ENCODE measurements at places on chromosomes 5 and 9.

DNA sequence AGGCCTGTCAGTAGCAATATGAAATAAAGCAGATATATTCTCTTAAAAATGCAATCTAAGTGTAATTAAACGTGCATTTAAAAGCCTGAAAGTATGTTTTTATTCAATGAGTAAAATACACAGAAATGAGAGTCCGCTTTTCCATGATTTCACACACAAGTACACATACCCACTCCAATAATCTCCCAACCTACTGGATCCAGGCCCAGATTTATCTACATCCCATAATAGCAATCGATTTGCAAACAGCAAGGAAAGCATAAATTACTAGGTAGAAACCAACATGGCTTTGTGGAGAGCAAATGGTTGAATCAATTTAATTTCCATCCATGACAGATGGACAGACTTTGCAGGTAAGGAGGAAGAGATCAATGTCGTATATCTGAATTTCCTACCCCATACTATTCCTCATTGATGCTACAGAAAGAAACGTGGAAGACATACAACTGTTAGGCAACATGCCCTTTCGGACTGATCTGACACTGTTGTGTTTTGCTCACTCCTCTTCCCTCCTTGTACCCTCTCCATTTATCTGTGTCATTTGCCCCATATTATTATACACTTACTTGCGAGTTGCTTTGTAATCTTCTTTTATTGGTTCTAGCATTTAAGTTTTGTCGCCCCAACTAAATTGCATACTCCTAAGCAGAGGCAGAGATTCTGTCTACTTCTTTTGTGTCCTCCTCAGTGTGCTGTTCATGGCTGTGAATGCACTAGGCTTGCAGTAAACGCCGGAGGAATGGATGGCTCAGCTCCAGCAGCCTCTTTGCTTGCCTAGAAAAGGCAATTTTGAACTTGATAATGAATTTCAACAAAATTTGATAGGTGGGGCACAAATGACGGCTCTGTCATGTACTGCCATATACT, 133.6 kb downstream of the NFIB start:
- DNase-seq, result no peak

- no peak for DNase-seq
Observed at GRCh38 chr5:179852993-179853547, 5.5 kb downstream of the MRNIP start.

- no peak for DNase-seq
Observed at GRCh38 chr9:5579881-5580280, 49.0 kb upstream of the RIC1 start.

GRCh38 chr5:88727705-88728313, 155.2 kb downstream of the MEF2C start:
- no peak for DNase-seq

DNA sequence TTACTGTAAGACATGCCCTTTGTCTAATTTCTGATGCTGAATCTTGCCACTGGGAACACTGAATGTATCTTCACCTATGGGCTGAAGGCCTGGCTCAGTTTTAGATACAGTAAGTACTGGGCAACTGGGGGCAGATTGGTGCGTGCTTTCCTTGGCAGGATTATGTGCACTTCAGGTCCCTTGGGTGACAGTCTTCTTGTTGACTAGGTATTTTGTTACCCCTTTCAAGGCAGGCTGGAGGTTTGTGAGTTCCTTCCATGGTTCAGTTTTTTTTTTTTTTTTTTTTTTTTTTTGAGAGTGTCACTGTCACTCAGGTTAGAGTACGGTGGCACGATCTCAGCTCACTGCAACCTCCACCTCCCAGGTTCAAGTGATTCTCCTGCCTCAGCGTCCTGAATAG, 7.6 kb downstream of the ZMAT2 start:
- no peak for DNase-seq

- no peak for DNase-seq
Observed at GRCh38 chr5:85921590-85921989, 696.2 kb upstream of the COX7C start.

- no peak for DNase-seq
Observed at GRCh38 chr5:104170926-104171325, 608.3 kb upstream of the NUDT12 start.

DNA sequence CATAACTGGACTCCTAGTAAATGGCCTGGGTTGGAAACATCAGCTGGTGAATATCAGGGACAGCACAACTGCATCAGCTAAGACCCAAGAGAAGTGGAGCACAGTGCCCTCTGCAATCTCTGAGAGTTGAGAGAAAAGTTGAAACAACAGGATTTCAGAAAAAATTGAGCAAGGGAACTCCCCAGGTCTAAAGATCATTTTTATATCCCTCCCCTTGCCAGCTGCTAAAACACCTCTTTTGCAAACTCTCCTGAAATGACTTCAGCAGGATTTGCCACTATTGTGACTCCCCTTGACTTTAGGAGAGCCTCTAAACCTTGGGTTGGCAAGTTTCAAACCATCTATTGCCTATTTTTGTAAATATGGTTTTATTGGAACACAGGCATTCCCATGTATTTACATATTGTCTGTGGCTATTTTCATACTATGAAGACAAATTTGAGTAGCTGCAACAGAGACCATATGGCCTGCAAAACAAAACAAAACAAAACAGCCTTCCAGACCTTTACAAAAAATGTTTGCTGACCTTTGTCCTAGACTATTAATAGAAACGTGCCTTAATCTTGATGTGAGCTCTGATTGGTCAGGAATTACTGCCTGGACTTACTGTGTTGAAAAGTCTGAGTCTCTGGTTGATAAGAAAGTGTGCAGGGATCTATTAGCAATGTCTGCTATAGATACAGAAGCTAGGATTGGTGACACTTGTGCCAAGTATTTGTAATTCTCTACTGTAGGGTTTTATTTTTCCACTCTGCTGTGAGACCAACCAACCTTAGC, 37.7 kb upstream of the PLPPR1 start:
- no peak for DNase-seq

DNA sequence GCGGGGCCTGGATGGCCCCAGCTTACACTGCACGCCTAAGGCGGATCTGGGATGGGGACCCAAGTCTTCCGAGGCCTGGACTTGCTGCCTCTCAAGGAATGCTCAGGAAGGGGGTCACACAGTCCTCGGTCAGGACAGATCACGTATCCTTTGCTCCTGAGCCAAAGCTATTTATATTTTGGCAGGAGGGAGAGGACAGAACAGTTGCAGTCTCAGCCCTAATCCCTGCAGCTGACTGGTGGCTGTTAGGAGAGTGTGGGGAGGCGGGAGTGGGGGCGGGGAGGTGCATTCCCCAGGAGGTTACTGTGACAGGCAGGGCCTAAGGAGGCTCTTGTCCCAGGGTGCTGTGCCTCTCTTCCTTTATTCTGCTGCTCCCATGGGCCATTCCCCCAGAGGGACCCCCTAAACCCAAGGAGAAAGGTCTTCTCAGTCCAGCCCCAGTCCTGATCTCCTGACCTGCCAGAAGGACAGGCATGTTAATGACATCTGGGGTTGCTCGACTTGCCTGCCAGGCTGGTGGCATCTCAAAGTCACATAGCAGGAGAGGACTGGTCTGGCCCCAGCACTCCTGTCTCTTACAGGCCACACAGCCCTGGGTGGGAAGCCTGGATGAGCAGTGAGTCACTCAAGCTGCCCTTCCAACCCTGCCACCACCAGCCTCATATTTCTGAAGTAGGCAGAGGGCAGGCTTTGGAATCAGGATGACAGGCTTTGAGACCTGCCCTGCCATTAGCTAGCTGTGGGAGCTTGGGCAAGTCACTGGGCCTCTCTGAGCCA, 51.9 kb downstream of the COL27A1 start:
- DNase-seq, result no peak

GRCh38 chr5:110056580-110057114, 366.9 kb downstream of the MAN2A1 start:
- no peak for DNase-seq

DNA sequence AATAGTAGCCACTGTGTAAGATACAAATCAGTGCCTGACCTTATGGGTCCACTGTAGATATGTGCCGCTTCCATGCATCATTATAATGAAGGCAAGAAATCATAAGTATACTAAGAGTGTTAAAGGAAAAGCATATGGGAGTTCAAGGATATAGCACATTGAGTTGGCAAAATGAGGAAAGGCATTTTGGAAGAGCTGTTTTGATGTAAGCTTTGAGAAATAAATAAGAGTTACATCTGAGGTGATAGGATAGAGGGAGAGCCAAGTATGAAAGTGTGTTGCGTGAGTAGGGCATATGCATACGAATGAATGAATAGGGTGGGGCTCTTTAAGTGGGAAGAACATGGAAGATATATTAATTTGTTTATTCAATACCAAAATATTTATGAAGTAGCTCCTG, 101.0 kb upstream of the DMAC1 start:
- DNase-seq, result no peak

GRCh38 chr5:8561854-8562253, 692.9 kb downstream of the MTRR start:
- DNase-seq, result no peak

- DNase-seq, result no peak
Observed at GRCh38 chr5:155530046-155530445, 516.5 kb downstream of the KIF4B start.

DNA sequence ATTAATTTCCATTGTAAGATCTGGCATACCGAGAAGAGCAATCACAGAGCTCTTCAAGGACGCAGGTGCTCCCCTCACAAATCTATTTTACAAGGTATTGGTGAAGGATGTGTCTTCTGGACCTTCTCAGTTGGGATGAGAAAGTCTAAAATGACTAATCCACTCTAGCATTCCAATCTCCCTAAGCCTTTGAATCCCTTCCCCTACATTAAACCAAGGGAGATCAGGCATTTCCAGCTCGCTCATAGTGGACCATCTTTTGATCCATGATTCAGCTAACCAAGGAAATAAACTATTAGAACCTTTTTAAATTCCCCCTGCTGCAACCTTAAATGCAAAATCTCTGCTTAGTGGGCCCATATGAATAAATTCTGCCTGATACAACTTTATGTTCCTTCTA, 95.9 kb upstream of the FBN2 start:
- DNase-seq, result no peak

GRCh38 chr9:124017929-124018729, 6.6 kb downstream of the LHX2 start:
- peak; percentile 72 for DNase-seq

DNA sequence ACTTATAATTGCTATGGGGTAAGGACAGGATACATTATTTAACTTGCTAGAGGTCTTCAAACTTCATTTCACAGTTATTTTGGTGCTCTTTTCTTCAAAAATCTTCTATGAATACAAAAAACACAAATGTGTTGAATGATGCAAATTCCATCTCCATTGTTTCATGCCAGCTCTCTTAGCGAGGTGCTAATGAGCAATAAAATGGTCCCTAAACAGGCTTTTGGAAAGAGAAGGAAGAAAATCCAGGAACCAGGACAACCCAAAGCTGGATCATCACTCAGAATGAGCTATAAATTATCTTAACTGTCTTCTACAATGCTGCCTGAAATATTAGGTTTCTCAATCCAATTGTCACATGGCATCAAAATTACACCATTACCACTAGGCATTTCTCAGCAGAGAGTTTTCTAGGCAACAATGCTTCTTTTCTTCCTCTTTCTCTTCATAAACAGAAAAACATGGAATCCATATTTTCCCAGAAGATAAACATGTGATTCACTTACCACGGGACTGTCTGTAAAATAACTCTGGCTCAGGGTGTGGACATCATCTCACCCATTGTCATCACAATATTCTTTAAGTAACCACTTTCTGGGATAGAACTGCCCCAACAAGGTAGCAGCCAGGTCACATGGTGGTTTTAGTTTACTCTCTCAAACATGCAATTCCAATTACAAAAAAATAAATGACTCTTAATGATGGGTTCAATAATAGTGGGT, 249.4 kb downstream of the NPR3 start:
- no peak for DNase-seq

- no peak for DNase-seq
Observed at GRCh38 chr9:85876628-85877027, 64.3 kb upstream of the NAA35 start.

GRCh38 chr5:83924891-83925290, 204.2 kb upstream of the HAPLN1 start:
- no peak for DNase-seq

DNA sequence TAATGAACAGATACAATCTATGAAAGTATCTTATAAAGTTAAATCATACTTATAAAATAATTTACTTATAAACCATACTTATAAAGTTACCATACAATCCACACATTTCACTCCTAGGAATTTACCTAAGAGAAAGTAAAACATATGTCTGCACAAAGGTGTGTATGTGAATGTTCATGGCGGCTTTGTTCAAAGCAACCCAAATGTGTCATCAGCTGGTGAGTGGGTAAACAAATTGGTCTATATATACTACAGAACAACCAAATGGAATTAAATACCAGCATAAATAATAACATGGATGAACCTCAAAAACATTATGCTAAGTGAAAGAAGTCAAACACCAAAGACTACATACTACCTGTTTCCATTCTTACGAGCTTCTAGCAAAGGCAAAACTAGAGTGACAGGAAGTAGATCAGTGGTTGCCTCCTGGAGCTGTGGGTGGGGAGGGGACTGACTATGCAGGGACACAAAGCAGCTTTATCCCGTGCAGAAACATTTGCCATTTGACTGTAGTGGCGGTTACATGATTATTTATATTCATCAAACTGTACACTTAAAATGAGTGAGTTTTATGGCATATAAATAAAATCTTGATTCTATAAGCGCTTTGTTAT, 10.6 kb downstream of the TRAF1 start:
- no peak for DNase-seq

DNA sequence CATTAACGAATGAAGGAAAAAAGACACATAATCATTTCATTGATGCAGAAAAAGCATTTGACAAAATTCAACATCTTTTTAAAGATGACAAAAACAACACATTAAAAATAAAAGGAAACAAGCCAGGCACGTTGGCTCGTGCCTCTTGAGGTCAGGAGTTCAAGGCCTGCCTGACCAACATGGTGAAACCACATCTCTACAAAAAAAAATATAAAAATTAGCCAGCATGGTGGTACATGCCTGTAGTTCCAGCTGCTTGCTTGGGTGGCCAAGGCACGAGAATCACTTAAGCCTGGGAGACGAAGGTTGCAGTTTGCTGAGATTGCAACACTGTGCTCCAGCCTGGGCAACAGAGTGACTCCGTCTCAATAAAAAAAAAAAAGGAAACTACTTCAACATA, 77.0 kb downstream of the ERCC6L2 start:
- DNase-seq, result no peak

GRCh38 chr5:112186401-112186990, 232.6 kb downstream of the EPB41L4A start:
- DNase-seq, result peak; percentile 15

DNA sequence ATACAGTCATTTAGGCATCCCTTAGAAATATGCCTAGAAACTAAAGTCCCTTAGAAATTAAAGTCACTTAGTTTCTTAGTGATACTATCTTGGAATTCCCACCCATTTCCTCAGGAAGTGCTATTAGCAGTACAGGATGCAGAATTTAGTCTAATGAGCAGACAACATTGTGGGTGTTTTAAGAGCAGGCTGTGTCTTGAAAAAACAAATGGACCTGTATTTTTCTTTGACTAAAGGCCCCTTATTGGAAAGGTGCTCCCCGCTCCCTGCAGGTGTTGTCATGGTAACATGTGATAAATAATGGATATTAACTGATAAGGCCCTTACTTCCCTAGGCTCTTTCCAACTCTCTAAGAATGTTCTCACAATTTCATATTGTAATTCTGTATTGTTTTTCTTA, 38.8 kb upstream of the STARD4 start:
- DNase-seq, result no peak
